ENCODE measurements at places on chromosomes 7 and 10.

GRCh38 chr7:107708956-107709355 lies 35.0 kb upstream of the CBLL1 start:
- no peak for DNase-seq

GRCh38 chr7:142847353-142847752 lies 7.5 kb upstream of the EPHB6 start:
- no peak for DNase-seq

DNA sequence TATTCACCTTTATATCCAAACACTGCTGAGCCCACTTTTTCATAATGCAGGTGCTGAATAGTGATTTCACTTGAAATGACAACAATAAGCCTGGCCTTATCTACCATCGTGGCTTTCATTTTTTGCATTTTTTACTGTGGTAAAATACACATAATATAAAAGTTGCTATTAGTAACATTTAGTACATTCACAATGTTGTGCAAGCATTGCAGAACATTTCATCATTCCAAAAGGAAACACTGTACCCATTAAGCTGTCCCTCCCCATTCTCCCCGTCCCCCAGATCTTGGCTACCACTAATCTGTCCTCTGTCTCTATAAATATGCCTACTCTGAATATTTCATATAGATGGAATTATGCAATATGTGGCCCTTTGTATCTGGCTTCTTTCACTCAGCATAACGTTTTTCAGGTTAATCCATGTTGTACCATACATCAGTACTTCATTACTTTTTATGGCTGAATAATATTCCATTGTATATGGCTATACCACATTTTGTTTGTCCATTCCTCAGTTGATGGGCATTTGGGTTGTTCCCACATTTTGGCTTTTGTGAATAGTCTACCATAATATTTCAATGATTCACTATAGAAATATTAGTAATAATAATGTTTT lies 68.5 kb upstream of the ARID5B start:
- no peak for DNase-seq

- no peak for DNase-seq
Measured at GRCh38 chr10:113000876-113001598, 51.0 kb downstream of the TCF7L2 start.

GRCh38 chr7:1481300-1481699 lies 22.0 kb upstream of the MICALL2 start:
- DNase-seq, result no peak

DNA sequence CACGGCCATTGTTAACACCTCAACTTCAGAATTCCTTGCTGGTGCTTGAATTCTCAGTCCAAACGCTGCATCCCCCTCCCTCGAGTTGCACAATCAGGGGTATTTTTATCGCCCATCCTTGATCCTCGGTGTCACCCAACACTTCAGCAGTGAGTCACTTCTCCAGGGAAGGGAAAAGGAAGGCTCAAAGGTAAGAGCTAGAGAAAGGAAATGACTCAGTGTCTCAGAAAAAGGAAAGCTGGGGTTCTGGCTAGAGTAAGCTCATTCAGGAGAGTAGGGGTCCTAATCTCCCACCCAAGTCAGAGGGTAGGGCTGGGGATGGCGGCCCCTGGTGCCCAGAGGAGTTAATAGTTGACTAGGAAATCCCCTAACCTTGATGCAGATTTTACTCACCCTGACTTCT lies 39.8 kb upstream of the TRIM8 start:
- no peak for DNase-seq

GRCh38 chr7:121388950-121389349 lies 7.2 kb downstream of the FAM3C start:
- DNase-seq, result no peak

- no peak for DNase-seq
Measured at GRCh38 chr7:4707980-4708411, 25.9 kb downstream of the FOXK1 start.

DNA sequence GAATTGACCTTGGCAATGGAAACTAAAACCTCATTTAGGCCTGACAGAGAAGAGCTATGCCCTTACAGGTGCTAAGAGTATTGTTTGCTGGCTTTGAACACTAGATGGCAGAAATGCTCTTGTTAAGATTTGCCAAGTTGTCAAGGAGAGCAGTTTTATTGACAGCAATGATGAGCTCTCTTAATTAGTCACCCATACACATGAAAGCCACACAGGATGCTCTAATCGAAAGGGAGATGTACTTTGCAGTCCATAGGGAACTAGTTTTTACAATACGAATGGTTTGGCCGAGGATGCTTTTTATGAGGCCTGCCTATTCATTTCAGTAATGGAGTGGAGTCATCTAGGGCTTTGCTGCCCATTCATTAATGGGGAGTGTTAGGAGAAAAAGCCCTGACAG lies 45.4 kb upstream of the MBL2 start:
- no peak for DNase-seq

DNA sequence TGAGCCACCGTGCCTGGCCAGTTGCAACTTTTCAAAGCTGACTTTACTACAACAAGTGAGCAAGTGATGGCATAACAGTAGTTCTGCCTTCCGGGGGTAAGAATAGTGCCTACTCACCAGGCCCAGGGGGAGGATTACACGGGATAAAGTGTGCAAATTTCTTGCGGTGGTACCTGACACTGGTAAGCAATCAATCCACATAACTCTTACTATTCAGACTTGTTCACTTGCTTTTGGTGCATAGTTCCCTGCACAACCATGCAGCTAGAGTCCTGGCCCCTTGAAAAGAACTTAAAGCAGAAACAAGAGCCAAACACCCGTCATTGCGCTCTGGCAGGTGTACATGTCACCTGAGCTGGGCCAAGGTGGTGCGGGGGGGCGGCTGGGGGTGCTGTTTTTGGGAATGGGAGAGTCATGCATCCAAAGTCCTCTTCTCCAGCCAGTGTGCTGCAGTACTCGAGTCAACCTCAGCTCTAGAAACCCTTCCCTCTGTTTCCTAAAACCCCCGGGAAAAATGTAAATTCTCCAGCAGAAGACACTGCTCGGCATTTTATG lies 5.4 kb upstream of the COBL start:
- DNase-seq, result no peak

DNA sequence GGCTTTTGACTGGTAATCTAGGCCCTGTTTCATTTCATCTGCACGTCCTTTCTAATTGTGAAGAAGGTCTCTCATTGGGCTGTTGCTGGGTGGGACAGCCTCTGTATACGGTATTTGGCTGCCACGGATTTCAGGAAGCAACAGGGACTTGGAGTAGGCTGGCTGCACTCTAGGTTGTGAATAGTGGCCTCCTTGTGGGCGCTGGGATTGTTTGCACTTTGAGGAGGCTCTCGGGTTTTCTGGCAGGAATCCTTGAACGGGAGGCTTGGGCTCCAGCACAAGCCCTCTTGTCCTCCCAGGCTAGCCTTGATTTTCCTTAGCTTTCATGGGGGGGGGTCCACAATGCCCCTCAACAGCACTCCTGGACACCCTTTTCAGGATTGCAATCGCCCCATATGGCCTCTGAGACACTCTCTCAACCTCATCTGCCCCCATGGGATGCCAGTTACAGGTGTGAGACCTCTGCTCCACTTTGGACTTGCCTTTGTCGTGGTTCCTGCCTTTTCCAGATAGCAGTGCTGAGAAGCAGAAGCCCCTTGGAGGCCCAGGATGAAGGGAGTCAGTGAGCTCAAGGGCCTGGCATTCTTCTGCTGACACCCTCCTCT lies 33.9 kb upstream of the ZNF273 start:
- no peak for DNase-seq

- DNase-seq, result no peak
Measured at GRCh38 chr7:158747408-158747807, 42.8 kb upstream of the NCAPG2 start.

DNA sequence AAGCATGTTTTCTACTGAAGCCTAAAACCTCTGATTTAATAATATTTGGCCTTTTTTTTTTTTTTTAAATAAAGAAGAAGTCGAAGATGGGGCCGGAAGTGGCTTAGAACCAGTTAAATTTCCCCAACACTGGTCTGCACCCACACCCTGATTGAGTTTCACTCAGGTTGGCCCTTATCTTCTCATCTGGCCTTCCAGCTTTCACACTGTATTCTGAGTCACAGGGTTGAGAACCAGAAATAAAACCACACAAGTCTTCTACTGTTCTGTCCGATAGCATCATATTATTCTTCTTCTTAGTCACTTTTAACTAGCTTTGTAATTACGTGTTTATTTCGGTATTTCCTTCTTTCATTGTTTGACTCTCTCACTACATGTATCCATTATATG lies 9.9 kb downstream of the ZNF365 start:
- no peak for DNase-seq
